Small intestine (tissue), 16 donors: ENCODE measurements at places on chromosomes 7 and 10. TPM values are rescaled to one million over a fixed set of nuclear protein-coding genes. Genes with fewer than 3 reads are reported as not detected.

The CYP2C18 gene
- polyA plus RNA-seq, result 17.1 TPM

The ENO4 gene
- not detected for polyA plus RNA-seq

The SEMA3D gene
- polyA plus RNA-seq, result not detected

The IL6 gene
- polyA plus RNA-seq, result 0.19 TPM

The GTF2IRD2 gene
- 2.2 TPM for polyA plus RNA-seq

The STK17A gene
- 11.2 TPM for polyA plus RNA-seq

The AOC1 gene
- 156 TPM for polyA plus RNA-seq

The GIMAP4 gene
- polyA plus RNA-seq, result 4.2 TPM

The ANKRD30A gene
- not detected for polyA plus RNA-seq

The ICA1 gene
- 65.5 TPM for polyA plus RNA-seq

The SEMA3E gene
- polyA plus RNA-seq, result not detected

The NEUROG3 gene
- 5.3 TPM for polyA plus RNA-seq

The ANKRD1 gene
- 66.7 TPM for polyA plus RNA-seq

The LSM8 gene
- polyA plus RNA-seq, result 15.9 TPM

The CYP3A4 gene
- 181 TPM for polyA plus RNA-seq

The MKX gene
- 0.31 TPM for polyA plus RNA-seq

The IRF5 gene
- polyA plus RNA-seq, result 17.3 TPM

The POU6F2 gene
- polyA plus RNA-seq, result not detected

The VCL gene
- 30.2 TPM for polyA plus RNA-seq

The GPRIN2 gene
- 33.5 TPM for polyA plus RNA-seq

The PTPN12 gene
- 27.8 TPM for polyA plus RNA-seq

The GOLGA7B gene
- 1.9 TPM for polyA plus RNA-seq

The PNLIPRP1 gene
- polyA plus RNA-seq, result 4.5 TPM

The CRYGN gene
- 0.06 TPM for polyA plus RNA-seq

The HOGA1 gene
- polyA plus RNA-seq, result 12.1 TPM
